ENCODE measurements at places on chromosomes 3 and 15.

DNA sequence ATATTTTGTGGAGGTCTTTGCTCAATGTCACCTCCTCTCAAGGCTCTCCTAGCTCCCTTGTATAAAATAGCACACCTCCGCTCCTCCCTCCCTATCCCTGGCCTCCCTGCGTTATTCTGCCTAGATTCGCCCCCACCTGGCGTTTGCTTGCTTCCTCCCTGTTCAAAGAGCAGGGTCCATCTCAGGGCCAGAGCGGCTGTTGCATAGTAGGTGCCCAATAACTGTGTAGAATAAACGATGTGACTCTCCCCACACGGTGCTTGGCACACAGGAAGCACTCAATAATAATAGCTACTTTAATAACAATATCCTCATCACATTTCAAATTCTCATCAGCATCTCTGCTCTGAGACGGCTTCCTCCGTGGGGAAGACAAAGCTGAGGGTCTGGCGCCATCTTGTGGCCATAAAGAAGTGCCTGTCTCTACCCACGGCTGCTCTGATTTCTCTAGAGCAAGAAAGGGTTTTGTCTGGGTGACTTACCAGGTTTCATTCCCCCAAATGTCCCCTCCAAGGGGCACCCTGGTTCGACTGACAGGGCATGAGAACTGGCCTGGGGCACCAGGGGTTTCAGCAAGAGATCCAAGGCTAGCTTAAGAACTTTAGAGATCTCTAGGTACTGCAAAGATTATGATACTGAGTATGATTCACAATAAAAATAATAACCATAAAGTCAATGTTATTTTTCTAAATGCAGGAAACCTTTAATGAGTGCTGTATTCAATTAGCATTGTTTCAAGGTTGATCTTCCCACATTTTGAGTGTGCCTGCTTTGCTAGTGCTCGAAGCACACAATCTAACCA is 16.1 kb downstream of the CD276 start:
- H3K36me3 ChIP-seq = peaks cover 4% of the 10 kb centered on the region
- H3K4me1 ChIP-seq = peaks cover 9% of the 10 kb centered on the region
- H3K4me3 ChIP-seq = no peak overlapping the region
- DNase-seq = peak; percentile 82
- H3K27me3 ChIP-seq = no peaks in the 10 kb centered on the region

DNA sequence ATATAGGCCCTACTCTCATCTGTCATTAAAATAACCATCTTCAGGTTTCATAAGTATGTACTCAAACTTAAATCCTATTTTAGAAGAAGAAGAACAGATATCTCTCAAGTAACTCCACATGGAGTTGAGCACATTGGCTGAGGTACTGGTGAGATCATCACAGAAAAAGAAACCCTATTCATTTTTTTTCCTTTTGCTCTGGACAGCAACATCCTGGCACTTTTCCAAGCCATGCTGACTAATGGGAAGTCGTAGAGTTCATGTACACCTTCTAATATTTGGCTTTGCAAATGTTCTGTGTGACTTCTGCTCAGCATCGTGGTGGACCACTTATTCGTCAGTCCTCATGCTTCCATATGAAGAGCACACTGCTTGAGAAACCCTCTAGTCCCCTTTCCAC is 336.0 kb upstream of the KCNH8 start:
- H3K4me3 ChIP-seq = no peak overlapping the region
- H3K4me1 ChIP-seq = no peaks in the 10 kb centered on the region
- H3K27ac ChIP-seq = no peak overlapping the region
- no peaks in the 10 kb centered on the region for H3K27me3 ChIP-seq

- DNase-seq = no peak
- no peak overlapping the region for H3K4me3 ChIP-seq
- no peaks in the 10 kb centered on the region for H3K27me3 ChIP-seq
Measured at GRCh38 chr15:32135335-32135734, 105.0 kb downstream of the CHRNA7 start.

- no peaks in the 10 kb centered on the region for H3K27me3 ChIP-seq
- H3K27ac ChIP-seq = no peak overlapping the region
- no peaks in the 10 kb centered on the region for H3K36me3 ChIP-seq
Measured at GRCh38 chr3:110533089-110533488, 538.5 kb upstream of the NECTIN3 start.

GRCh38 chr3:10401990-10402761 is 81.3 kb upstream of the SEC13 start:
- H3K4me1 ChIP-seq = no peaks in the 10 kb centered on the region
- no peaks in the 10 kb centered on the region for H3K36me3 ChIP-seq
- no peak for DNase-seq
- H3K4me3 ChIP-seq = no peak overlapping the region
- H3K27ac ChIP-seq = no peak overlapping the region
- peaks cover 4% of the 10 kb centered on the region for H3K27me3 ChIP-seq

DNA sequence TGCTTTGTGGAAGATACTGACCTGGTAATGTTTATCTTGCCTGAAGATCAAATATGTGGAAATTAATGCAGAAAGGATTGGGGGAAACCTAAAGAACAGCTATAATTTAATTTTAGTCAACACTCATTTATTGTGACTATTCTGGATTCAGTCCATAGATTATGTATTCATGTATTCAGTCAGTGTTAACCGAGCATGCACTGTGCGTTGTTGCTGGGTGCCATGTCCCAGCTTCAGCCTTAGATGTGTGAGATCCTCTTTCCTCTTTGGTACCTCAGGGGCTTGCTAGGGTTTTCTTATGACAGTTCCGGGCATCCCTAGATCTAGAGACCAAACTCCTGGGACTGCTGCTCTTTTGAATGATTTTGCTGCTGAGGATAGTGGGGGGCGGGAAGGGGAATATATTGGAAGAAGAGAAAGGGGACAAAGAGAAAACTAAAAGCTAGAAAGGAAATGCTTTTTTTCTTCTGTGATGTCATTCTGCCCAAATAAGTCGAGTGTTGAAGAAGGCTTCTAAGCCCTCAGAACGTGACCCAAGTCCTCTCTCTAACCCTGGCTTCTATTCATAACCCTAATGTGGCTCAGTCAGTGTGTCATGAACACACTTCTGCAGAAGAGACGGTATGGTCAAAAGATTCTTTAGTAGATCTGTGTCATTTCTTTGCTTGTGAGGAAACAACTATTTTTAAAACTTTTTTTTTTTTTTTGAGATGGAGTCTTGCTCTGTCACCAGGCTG is 33.5 kb downstream of the STARD9 start:
- H3K4me3 ChIP-seq = no peak overlapping the region
- peaks cover 6% of the 10 kb centered on the region for H3K4me1 ChIP-seq
- no peaks in the 10 kb centered on the region for H3K36me3 ChIP-seq
- no peak for DNase-seq

GRCh38 chr15:22904736-22905135 is 66.3 kb downstream of the NIPA2 start:
- H3K27ac ChIP-seq = no peak overlapping the region
- no peaks in the 10 kb centered on the region for H3K27me3 ChIP-seq
- H3K4me3 ChIP-seq = no peak overlapping the region
- H3K36me3 ChIP-seq = peaks cover 61% of the 10 kb centered on the region
- H3K4me1 ChIP-seq = peaks cover 8% of the 10 kb centered on the region
- no peak for DNase-seq

DNA sequence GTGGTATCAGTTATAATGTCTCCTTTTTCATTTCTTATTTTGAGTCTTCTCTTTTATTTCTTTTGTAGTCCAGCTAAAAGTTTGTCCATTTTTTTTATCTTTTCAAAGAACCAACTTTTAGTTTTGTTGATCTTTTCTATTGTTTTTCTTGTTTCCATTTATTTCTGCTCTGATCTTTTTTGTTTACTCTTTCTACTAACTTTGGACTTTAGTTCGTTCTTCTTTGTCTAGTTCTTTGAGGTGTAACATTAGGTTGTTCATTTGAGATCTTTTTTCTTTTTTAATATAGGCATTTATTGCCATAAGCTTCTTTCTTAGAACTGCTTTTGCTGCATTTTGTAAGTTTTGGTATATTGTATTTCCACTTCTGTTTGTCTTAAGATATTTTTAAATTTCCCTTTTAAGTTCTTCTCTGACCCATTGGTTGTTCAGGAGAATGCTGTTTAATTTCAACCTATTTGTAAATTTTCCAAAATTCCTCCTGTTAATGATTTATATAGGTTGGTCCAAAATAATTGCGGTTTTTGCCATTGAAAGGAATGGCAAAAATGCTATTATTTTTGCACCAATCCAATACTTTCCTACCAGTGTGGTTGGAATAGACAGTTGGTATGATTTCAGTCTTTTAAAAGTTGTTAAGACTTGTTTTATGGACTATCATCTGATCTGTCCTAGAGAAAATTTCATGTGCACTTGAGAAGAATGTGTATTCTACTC is 51.2 kb downstream of the KAT2B start:
- H3K4me3 ChIP-seq = no peak overlapping the region
- H3K4me1 ChIP-seq = no peaks in the 10 kb centered on the region
- H3K27me3 ChIP-seq = no peaks in the 10 kb centered on the region

- peaks cover 14% of the 10 kb centered on the region for H3K4me1 ChIP-seq
- H3K4me3 ChIP-seq = no peak overlapping the region
Measured at GRCh38 chr15:66714543-66714981, 12.5 kb downstream of the SMAD6 start.

GRCh38 chr3:98573181-98573728 is 20.2 kb downstream of the CPOX start:
- DNase-seq = peak; percentile 36
- no peak overlapping the region for H3K27ac ChIP-seq
- no peaks in the 10 kb centered on the region for H3K36me3 ChIP-seq
- no peaks in the 10 kb centered on the region for H3K4me1 ChIP-seq
- no peak overlapping the region for H3K4me3 ChIP-seq
- H3K27me3 ChIP-seq = no peaks in the 10 kb centered on the region

GRCh38 chr15:52749258-52749657 is 40.9 kb downstream of the ONECUT1 start:
- H3K4me3 ChIP-seq = no peak overlapping the region
- no peak for DNase-seq
- no peaks in the 10 kb centered on the region for H3K36me3 ChIP-seq
- peaks cover 10% of the 10 kb centered on the region for H3K27me3 ChIP-seq
- no peaks in the 10 kb centered on the region for H3K4me1 ChIP-seq

- peak; percentile 42 for DNase-seq
- peak overlapping the region; percentile 68 for H3K27ac ChIP-seq
- H3K4me1 ChIP-seq = peaks cover 46% of the 10 kb centered on the region
- H3K27me3 ChIP-seq = no peaks in the 10 kb centered on the region
Measured at GRCh38 chr15:63348392-63348791, 33.3 kb downstream of the CA12 start.

DNA sequence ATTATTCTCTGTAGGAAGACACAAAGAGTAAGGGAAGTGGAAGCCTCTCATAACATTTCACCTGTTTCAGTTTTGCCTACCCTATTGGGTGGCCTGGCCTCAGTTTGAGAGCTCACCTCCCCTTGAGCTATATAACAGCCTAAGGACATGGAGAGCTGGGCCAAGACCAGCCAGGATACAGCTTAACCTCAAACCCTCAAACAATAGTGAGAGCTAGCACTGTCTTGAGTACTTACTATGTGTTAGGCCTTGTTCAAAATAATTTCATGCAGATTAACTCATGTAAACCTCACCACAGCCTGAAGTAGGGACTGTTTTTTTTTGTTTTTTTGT is 15.0 kb upstream of the TBL1XR1 start:
- H3K27ac ChIP-seq = no peak overlapping the region
- no peaks in the 10 kb centered on the region for H3K27me3 ChIP-seq
- H3K36me3 ChIP-seq = no peaks in the 10 kb centered on the region
- no peak for DNase-seq
- no peak overlapping the region for H3K4me3 ChIP-seq

GRCh38 chr3:129025691-129026435 is 24.8 kb downstream of the EFCC1 start:
- H3K36me3 ChIP-seq = no peaks in the 10 kb centered on the region
- H3K27me3 ChIP-seq = no peaks in the 10 kb centered on the region
- no peak overlapping the region for H3K27ac ChIP-seq
- H3K4me1 ChIP-seq = peaks cover 11% of the 10 kb centered on the region
- no peak overlapping the region for H3K4me3 ChIP-seq

- H3K36me3 ChIP-seq = no peaks in the 10 kb centered on the region
- H3K27ac ChIP-seq = peak overlapping the region; percentile 51
- no peak for DNase-seq
- H3K27me3 ChIP-seq = no peaks in the 10 kb centered on the region
Measured at GRCh38 chr3:58236527-58237237, 910 bp upstream of the ABHD6 start.

GRCh38 chr3:66409771-66410754 is 90.8 kb downstream of the LRIG1 start:
- H3K27ac ChIP-seq = no peak overlapping the region
- H3K36me3 ChIP-seq = no peaks in the 10 kb centered on the region
- peaks cover 5% of the 10 kb centered on the region for H3K4me1 ChIP-seq
- DNase-seq = no peak

- peak; percentile 76 for DNase-seq
- no peak overlapping the region for H3K27ac ChIP-seq
- H3K27me3 ChIP-seq = peaks cover 10% of the 10 kb centered on the region
- H3K4me1 ChIP-seq = peaks cover 19% of the 10 kb centered on the region
Measured at GRCh38 chr3:133894353-133895207, 1.1 kb downstream of the RAB6B start.

DNA sequence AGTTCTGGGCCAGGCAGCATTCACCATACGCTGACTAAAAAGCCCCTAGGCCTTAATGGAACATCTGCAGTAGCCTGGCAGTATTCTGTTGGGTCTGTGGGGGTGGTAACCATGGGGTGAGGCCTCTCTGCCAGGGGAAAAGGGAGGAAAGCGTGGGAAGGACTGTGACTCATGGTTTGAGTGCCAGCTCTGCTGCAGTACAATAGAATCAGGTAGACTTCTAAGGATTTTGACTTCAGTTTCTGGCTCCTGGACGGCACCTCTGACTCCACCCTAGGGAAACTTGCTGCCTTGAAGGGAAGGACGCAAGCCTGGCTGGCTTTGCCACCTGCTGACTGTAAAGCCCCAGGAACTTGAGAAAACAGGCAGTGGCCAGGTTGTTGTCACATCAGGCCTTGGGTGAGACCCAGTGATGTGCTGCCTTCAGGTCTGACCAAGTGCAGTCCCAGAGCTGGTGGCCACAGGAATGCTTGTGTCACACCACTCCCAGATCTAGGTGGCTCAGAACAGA is 148.6 kb downstream of the SUCNR1 start:
- H3K4me1 ChIP-seq = 0 out of 2 replicates have a peak, but pooled peaks cover 12% of the 10 kb centered on the region
- no peaks in the 10 kb centered on the region for H3K27me3 ChIP-seq
- no peaks in the 10 kb centered on the region for H3K36me3 ChIP-seq
- H3K4me3 ChIP-seq = no peak overlapping the region

GRCh38 chr3:118548434-118548833 is 486.2 kb downstream of the IGSF11 start:
- H3K27ac ChIP-seq = no peak overlapping the region
- DNase-seq = no peak
- no peaks in the 10 kb centered on the region for H3K27me3 ChIP-seq
- no peaks in the 10 kb centered on the region for H3K36me3 ChIP-seq
- no peaks in the 10 kb centered on the region for H3K4me1 ChIP-seq
- no peak overlapping the region for H3K4me3 ChIP-seq

GRCh38 chr15:69096196-69096595 is 64.2 kb upstream of the GLCE start:
- H3K4me1 ChIP-seq = peaks cover 20% of the 10 kb centered on the region
- no peak for DNase-seq
- no peak overlapping the region for H3K4me3 ChIP-seq
- H3K27me3 ChIP-seq = no peaks in the 10 kb centered on the region
- no peak overlapping the region for H3K27ac ChIP-seq
- H3K36me3 ChIP-seq = no peaks in the 10 kb centered on the region

- no peaks in the 10 kb centered on the region for H3K27me3 ChIP-seq
- no peak overlapping the region for H3K27ac ChIP-seq
- no peak overlapping the region for H3K4me3 ChIP-seq
- no peaks in the 10 kb centered on the region for H3K36me3 ChIP-seq
- peaks cover 11% of the 10 kb centered on the region for H3K4me1 ChIP-seq
Measured at GRCh38 chr3:162292409-162292808, 795.8 kb downstream of the OTOL1 start.

GRCh38 chr3:186129206-186129605 is 20.3 kb upstream of the ETV5 start:
- no peaks in the 10 kb centered on the region for H3K36me3 ChIP-seq
- DNase-seq = no peak
- no peaks in the 10 kb centered on the region for H3K27me3 ChIP-seq
- no peak overlapping the region for H3K4me3 ChIP-seq

Data from SK-N-SH (cell line).